ENCODE measurements at places on chromosomes 1 and 21. TPM values are rescaled to one million over a fixed set of nuclear protein-coding genes. Genes with fewer than 3 reads are reported as not detected.

PGLYRP3 gene
- not detected for total RNA-seq

B3GALT5 gene
- not detected for total RNA-seq

CFHR1 gene
- total RNA-seq: not detected

GRCh38 chr1:25993197-25993951, 4.5 kb downstream of the PAFAH2 start:
- no peaks in the 10 kb centered on the region for H3K27me3 ChIP-seq
- H3K27ac ChIP-seq: no peak overlapping the region
- H3K4me1 ChIP-seq: peaks cover 26% of the 10 kb centered on the region
- H3K36me3 ChIP-seq: peaks cover 7% of the 10 kb centered on the region
- no peak overlapping the region for H3K4me3 ChIP-seq

DNA sequence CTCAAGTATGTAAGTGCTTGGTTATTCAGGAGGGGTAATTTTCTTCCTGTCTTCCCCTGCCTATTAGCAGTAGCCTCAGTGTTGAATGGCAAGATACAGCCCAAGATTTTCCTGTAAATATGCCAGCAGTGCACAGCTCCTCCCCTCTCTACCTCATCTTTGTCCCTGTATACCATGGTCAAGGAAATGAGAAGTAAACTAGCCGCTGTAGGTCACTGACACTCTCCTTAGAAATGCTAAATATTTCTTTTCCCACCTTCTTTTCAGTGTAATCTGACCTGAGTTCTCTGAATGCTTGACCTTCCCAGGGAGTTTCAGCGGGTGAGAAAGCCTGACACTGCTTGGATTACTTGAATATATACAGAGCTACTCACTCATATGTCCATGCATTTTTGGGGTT, 84.1 kb upstream of the ZNF326 start:
- no peak overlapping the region for H3K4me3 ChIP-seq
- no peaks in the 10 kb centered on the region for H3K27me3 ChIP-seq
- peaks cover 6% of the 10 kb centered on the region for H3K4me1 ChIP-seq
- DNase-seq: no peak

GRCh38 chr21:44419679-44420078, 35.6 kb upstream of the LRRC3 start:
- DNase-seq: no peak
- no peak overlapping the region for H3K4me3 ChIP-seq
- no peaks in the 10 kb centered on the region for H3K4me1 ChIP-seq
- H3K36me3 ChIP-seq: no peaks in the 10 kb centered on the region

DNA sequence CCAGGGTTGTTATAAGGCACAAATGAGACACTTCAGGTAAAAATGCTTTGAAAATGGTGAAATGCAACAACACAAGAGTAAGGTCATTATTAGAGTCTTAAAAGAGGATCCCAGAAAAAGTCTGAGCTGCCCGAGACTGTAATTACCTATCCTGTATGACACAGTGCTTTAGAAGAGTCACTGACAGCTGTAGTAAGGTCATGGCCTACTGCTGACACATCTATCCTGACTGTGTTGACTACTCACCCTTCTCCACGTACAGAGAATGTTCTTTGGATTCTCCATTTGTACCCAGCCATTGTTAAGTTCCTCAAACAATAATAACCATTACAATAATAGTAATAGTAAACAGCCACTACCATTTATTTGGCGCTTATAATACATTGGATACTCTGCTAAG, 104.4 kb downstream of the CACHD1 start:
- H3K4me1 ChIP-seq: no peaks in the 10 kb centered on the region
- H3K27me3 ChIP-seq: no peaks in the 10 kb centered on the region
- no peak overlapping the region for H3K27ac ChIP-seq
- H3K4me3 ChIP-seq: no peak overlapping the region
- no peak for DNase-seq
- H3K36me3 ChIP-seq: no peaks in the 10 kb centered on the region

- no peak overlapping the region for H3K4me3 ChIP-seq
- peaks cover 19% of the 10 kb centered on the region for H3K4me1 ChIP-seq
- DNase-seq: no peak
These were observed 6.0 kb downstream of the HES3 start for GRCh38 chr1:6249739-6250689.

All from upper lobe of right lung (tissue), 1 donor.